ENCODE measurements at places on chromosomes 7 and 10.

GRCh38 chr7:158469396-158470051 is 118.1 kb downstream of the PTPRN2 start:
- DNase-seq, result no peak

DNA sequence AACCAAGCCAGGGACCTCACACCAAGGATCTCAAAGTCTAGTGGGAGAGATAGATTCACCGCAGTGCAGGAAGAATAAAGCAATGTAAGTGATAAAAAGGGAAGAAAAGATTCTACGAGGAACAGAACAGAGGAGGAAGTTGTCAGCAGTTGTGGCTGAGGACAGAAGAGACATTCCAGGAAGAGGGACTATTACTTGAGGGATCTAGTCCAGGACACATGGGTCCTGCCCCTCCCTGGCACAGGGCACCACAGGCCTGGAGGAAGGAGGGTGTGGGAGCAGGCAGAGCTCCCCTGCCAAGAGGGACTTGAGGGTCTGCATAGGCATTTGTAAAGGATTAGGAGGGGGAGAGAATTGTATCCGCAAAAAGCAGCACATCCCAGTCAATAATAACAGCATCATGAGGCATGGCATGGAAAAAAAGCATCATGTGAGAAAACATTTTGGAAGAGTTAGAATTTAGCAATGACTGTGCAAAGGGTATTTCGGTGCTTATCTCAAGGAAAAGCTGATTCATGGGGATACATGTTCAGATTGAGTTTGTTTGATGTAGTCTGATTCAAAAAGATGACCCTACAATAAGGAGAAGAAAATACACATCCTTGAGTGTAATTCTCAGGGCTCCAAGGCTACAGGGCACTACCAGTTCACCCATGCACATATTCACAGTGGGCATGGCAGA is 12.7 kb downstream of the C10orf71 start:
- no peak for DNase-seq

GRCh38 chr10:113473851-113474250 is 79.0 kb upstream of the HABP2 start:
- no peak for DNase-seq

DNA sequence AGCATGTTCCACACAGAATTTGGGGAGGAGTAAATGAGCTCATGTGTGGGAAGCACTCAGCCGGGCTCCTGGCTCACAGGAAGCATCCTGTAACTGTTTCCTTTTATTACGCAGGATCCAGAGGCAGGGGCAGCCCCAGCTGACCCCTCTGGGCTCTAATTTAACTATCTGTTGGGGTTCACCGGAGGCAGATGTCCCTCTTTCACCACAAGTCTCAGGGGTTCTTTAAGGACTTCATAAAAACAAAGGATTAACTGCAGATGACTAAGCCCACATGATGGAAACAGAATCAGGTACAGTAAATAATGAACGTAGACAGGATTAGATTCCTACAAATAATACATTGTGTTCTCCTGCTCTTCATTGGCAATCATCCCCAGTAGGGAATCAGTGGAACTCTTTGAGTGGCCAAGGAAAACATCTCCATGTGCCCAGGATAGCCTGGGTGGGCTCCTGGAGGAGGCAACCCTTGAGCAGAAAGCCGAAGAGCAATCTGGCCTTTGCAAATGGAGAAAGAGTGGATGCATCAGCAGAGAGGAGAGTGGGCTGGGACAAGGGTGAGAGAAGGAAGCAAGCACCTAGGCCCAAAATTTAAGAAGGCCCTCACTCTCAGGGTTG is 24.6 kb downstream of the TBXAS1 start:
- DNase-seq, result no peak

DNA sequence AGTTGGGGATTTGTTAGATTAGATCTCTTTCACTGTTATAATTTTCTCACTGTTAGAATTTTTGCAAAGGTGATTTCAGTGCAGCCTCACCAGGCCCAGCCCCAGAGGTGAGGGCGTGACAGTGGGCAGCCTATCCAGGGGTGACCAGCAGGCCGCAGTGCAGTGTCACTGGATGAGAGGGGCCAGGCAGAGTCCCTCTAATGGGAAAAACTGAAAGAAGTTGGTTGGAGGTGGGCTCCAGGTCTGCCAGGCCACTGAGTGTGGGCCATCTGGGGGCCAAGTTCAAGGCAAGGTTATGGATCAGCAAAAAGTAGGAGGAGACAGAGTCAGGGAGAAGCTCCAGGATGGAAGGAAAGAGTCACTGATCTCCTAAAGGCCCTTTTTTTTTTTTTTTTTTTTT is 90.5 kb upstream of the SDK1 start:
- no peak for DNase-seq

DNA sequence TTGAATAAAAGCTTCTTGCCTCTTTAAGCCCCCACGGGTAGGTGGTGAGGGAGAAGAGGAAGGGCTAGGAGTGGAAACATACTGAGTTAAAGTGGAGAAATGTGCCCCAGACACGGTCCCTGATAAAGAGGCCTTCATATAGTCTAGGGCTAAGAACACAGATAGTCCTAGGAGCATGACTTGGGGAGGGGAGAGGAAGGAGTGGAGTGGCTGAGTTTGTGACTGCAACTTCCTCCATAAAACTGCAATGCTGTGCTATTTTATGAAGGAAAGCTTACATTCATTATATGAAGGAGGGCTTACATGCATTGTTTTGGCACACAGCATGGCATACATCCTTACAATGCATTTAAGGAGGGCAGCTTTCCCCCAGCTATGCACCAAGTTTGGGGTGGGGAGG is 1129.4 kb upstream of the LRRTM3 start:
- DNase-seq, result no peak

DNA sequence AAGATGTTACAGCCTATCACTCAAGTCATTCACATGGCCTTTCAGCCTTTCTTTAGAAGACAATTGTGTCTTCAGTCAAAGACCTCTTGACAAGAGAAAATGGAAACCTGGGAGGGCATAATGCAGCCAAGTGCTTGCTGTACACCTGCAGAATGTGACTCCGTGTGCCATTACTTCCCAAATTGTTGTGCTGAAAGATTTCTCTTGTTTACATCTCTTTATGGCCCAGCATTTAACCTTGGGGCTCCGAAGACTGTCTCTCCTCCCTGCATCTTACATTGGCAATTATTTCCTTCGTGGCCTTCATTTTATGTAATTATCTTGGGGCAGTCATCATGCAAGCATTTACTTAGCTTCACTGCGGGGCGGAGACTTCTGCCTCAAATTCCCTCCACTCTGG is 287.0 kb downstream of the TCF7L2 start:
- no peak for DNase-seq

DNA sequence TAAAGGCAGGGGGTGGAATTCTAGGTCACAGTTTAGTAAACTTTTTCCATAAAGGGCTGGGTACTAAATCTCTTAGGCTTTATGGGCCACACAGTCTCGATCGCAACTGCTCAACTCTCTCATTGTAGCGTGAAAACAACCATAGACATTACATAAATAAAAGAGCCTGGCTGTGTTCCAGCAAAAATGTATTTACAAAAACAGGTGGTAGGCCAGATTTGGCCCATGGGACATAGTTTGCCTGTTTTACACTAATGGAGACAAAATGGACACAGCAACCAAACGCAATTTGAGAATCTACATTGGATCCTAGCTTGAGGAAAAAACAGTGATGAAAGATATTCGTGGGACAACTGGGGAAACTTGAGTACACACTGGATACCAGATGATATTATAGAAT is 23.2 kb upstream of the MALSU1 start:
- DNase-seq, result no peak

GRCh38 chr7:26959290-26959689 is 94.9 kb upstream of the SKAP2 start:
- DNase-seq, result no peak

GRCh38 chr10:61390851-61391250 is 62.3 kb downstream of the TMEM26 start:
- no peak for DNase-seq

GRCh38 chr7:136925556-136925955 is 57.1 kb downstream of the CHRM2 start:
- DNase-seq, result no peak

DNA sequence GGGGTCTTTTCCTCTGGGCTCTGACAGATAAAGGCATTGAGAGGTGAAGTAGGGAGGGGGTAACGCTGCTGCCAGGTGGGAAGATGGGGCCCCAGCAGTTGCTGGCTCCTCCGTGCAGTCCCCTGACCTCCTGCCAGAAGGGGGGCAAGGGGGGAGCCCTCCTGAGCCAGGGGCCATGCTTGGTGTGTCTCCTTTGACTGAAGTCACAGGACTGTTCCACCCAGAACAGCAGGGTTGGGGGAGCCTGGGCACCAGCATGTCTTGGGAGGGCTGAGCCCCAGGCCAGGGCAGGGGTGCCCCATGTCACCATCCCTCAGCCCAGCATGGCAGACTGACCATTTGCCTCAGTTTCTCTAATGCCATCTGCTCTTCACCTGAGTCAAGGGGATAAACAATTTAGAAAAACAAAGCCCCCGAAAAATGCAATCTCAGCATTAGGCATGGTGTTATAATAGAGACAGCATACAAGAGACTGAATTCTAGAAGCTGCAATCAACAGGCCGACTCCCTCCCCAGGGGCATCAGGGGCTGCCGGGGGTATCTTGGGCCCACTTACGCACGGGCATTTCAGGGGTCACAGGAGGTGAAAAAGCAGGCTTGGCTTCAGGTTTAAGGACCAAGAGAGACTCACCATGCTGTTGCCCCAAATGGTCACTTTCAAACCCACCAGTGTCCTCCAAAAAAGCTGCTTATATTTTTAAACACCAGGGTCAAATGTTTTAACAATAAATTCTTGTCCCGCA is 108.6 kb upstream of the GPR26 start:
- no peak for DNase-seq

DNA sequence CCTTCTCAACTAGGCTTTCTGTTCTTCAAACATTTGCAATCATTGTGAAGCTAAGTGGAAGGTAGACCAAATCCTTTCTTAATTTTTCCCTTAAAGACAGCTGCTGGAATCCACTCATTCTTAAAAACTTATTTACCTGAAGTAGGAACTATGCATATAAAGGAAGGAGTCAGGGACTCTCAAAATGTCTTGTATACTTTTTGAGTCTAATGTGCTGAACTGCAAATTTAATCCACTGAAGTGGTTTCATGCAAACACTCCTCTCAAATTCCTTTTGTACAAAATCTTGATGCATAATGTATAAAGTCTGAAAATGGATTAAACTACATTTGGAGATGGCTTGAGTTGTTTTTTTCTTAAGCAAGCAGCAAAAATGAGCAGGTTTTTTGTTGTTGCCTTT is 118.0 kb downstream of the CABCOCO1 start:
- DNase-seq, result no peak

DNA sequence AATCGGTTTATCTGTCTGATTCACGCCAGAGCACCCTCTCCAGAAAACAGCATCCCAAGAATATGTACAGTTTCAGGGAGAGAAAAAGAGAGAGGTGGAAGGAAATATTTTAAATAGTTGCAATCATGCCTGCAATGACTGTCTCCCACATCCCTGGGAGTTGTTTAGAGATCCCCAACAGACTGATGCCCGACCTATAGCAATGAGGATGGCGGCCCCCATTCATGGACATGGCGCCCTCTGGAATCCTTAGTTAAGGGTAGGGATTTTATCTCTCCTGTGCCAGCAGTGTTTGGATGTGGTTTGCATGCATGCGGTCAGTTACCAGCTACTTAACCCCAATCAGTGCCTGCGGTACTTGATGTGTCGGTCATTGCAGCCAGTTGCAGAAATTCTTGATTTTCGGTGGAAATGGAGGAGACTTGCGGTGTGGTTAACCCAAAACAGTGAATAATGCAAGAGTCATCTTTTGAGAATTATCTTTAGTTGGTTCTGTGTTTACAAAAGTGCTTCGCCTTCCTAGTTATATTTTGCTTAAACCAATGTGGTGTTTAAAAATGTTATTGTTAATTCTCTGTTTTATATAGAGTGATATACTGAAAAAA is 186.0 kb upstream of the TCF7L2 start:
- no peak for DNase-seq

GRCh38 chr7:70952311-70952710 is 179.6 kb upstream of the GALNT17 start:
- DNase-seq, result no peak

DNA sequence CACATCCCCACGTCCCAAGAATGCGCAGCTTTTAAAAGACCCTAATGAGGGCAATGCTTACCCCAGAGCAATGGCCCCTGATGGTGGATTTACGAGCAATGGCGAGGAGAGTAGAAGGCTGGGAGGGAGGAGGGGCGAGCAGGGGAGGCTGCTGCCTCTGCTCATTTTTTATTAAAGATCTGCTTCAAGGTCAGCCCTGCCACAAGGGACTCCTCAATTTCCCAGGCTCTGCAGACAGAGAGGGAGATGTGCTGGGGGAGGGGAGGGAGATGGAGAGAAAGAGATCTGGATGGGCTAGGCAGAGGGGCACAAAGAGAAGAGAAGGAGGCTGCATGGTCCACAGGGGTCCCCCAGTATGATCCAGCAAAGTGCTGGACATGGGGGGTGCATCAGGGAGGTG is 7.8 kb upstream of the SRRM3 start:
- no peak for DNase-seq

- DNase-seq, result no peak
Observed at GRCh38 chr7:80008039-80008438, 126.6 kb upstream of the GNAI1 start.

GRCh38 chr7:17402628-17403278 is 104.3 kb downstream of the AHR start:
- no peak for DNase-seq

DNA sequence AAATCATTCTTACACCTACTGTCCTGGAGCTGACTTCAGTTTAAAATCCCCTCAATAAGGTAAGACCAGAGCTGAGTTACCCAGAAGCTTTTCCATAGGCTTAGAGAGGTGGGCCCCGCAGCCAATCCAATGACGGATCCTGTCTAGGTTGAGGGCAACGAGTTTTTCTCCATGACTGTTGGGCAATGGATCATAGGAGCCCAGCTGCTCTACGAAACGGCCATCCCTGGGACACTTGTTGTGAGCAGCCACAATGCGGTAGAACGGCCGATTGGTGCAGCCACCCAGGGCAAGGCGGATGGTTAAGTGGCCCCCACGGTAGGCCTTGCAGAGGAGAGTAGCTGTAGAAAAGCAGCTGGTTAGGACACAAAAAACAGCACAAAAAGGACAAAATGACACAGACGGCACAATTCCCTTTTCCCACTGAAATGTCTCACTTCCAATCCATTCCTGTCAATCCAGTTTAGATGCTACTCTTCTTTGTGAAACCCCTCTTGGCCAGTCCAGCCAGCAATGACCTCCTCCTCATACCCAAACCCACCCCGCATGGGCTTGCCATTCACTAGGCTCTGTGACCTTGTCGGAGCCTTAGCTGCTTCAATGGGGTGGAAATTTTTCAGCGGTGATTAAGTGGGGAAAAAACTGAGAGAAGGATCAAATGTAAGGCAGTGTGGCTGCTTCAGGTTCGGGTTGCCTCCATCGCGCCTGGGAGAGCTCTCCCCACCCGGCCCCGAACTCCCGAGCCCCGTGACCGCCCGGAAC is 580 bp downstream of the MRPS16 start:
- DNase-seq, result no peak

GRCh38 chr10:110939419-110939818 is 20.0 kb downstream of the SHOC2 start:
- DNase-seq, result no peak

GRCh38 chr10:16439295-16439694 is 2.5 kb downstream of the PTER start:
- no peak for DNase-seq
